ENCODE measurements at places on chromosomes 2 and 18.

- DNase-seq: no peak
These were observed 5.1 kb downstream of the FER1L5 start for GRCh38 chr2:96647681-96648080.

GRCh38 chr18:55085557-55086285 lies 126.5 kb upstream of the CCDC68 start:
- DNase-seq: no peak

- no peak for DNase-seq
These were observed 66.1 kb upstream of the NXPH2 start for GRCh38 chr2:138846216-138846821.

- peak; percentile 48 for DNase-seq
These were observed 86.9 kb downstream of the LIMS1 start for GRCh38 chr2:108621087-108621559.

DNA sequence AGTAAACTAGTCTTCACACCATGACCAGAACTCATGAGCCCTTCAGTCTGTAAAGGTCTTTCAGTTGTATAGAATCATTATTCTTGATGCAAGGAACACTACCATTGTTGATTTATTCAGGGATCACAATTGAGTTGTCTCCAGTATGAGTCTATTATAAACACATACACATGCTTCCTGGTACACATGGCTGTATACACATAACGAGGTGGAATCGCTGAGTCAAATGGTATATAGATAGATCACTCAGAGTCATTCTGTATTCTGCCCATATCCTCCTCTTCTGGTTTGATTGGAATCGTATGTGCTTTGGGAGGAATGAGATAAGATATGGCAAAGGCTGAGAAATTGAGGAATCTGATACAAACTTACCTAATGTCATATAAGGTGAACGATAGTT lies 216.0 kb downstream of the UBE2E3 start:
- DNase-seq: no peak

- DNase-seq: no peak
These were observed 102.9 kb downstream of the CLIP4 start for GRCh38 chr2:29218071-29218470.

DNA sequence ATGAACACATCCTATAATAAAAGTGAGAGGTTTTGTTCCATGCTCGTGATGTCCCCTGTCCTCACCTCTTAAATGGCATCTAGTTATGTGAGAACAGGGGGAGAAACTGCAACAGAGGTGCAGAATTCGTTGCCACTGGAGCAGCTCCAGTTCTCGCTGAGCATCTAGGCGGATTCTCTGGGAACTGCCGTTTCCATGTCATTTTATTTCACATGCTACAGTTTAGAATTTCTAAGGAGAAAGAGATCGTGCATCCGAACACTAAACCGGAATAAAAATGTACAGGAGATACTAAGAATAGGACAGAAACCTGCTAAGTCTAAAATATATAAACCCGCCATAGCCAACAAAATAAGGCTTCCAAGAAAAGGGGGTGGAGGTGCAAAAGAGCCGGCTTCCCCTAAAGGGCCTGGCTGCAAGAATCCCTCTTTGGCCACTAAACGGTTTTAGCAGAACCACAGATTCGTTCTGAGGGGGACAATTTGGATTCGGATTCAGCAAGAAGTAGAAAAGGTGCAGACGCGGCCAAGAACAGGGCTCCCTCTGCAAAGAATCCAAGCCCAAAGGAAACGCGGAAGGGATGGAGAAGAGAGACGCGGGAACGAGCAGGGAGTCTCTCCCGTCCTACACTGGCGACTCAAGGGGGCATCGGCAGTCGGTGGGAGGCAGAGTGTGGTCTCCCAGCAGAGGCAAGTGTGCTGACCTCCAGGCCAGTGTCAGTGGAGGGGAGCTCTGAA lies 1.3 kb downstream of the TMEM163 start:
- DNase-seq: no peak

DNA sequence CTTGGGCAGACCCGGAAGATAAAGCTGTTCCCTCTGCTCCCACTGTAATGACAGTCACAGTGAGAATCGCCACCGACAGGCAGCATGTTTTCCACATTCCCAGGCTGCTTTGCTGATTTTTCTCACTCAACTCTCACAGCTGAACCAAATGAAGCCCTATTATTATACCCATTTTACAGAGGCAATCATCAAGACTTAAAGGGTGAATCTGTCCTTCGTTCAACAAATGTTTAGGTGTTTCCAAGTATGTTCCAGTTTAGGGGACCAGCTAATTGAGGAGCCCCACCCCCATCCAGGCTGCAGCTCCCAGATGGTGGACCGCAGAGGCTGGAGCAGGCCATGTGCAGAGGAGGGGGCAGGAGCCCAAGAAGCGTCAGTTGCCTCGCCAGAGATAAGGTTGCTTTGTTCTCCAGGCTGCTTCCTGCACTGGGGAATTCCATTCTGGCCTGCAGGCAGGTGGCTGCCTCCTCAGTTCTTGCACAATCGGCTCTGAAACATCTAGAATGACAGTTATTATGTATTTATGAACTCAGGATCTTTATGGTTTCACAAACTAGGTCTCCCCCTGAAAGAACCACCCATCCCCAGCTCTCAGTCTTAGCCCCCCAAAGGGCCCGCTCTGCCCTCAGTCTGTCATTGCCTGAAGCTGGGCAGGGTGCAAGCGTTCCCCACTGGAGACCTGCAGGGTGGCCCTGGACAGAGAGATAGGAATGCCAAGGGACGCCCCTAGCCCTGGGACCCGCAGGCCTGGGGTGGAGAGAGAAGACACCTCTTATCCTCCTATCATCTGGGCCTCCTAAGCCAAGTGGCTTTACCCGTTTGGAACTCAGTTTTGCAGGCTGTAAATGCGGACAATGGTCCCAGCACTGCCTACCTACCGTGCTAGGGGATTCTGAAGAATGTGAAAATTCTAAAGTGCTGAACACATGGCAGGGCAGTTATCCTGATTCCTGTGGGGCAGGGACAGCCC lies 49.1 kb upstream of the MYCN start:
- DNase-seq: no peak

- no peak for DNase-seq
These were observed 89.1 kb downstream of the TGIF1 start for GRCh38 chr18:3538954-3539617.

- DNase-seq: no peak
These were observed 1043.9 kb downstream of the TMEM182 start for GRCh38 chr2:103805746-103806145.

GRCh38 chr2:32377928-32378327 lies 21.1 kb downstream of the BIRC6 start:
- no peak for DNase-seq

DNA sequence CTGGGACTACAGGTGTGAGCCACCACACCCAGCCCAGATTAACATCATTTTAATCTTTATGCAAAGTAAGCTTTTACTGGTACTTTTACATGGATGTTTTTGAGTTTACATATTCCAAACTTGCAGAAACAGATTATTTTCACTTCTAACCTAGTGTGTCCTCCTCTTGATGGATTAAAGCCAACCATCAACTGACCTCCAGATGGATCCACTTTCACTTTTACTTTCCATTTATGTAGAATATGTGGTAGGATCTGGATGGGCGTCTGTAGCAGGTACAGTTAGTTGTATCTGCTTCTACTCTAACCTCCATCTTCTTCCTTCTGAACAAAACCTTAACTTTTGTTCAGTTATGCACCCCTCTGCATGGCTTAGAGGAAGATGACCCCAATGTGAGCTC lies 264.1 kb downstream of the CDH20 start:
- no peak for DNase-seq

- DNase-seq: no peak
These were observed 147.9 kb upstream of the LTBP1 start for GRCh38 chr2:32798829-32799228.

DNA sequence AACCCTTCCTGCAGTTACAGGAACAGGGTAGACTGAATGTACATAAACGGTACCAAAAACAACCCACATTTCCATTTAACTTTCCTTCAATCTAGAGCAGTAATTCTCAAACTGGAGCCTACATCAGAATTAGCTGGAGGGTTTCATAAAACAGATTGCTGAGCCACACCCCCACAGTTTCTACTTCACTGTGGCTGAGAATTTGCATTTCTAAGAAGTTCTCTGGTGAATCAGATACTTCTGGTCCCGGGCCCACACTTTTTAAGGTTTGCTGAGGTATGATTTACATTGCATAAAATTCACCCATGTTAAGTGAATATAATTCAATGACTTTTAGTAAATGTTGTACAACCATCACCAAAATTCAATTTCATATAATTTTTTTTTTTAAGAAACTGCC lies 113.7 kb downstream of the SRBD1 start:
- no peak for DNase-seq

DNA sequence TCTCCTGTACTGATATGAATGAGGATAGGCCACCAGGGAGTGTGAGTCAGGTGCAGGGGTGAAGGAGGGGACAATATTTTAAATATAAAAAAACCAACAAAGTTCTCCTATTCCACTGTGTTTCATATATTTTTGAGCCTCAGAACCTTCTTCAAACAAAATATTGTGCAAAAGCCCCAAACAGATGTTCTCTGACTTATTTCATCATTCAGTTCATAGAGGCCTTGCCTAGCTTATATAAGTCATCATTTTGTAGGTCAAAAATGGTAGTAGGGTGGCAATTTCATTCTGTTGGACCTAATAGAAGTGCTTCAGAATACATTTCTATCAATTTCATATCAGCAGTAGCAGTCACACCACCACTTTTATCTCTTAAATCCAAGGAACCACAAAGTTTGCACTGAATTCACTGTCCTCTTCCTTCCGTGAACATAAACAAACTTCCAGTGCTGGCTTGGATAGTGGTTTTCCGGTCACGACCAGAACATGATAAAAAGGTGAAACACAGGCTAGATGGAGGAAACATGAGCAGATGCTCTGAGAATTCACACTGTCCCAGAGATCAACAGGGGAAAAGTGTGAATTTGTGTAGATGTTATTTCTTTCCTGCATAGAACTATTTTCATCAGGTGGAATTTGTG lies 99.1 kb downstream of the EN1 start:
- no peak for DNase-seq

GRCh38 chr2:101500860-101501259 lies 25.9 kb upstream of the RFX8 start:
- DNase-seq: no peak

GRCh38 chr2:84674586-84674985 lies 158.3 kb downstream of the DNAH6 start:
- DNase-seq: no peak

DNA sequence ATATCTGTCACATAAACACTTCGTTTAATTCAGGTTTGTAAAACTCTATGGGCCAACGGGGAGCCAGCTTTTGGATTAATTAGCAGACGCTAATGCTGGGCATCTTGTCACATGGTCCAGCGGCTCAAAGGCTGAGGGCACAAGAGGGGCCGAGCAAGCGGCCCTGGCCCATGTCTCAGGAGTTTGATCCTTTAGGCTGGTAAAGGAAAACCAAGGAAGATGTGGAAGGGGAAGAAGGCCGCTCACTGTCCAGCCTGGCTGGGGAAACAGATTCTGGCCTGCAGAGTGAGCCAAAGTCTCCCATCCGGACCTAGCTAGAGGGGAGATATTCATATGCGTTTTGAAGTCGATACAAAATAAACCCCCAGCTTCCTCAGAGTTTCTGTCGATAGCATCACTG lies 248.6 kb upstream of the SIX2 start:
- DNase-seq: no peak

GRCh38 chr2:202909394-202910192 lies 1.9 kb downstream of the WDR12 start:
- no peak for DNase-seq

- DNase-seq: no peak
These were observed 84.2 kb downstream of the IRS1 start for GRCh38 chr2:226715347-226715990.

- DNase-seq: no peak
These were observed 718 bp upstream of the TNP1 start for GRCh38 chr2:216860426-216861137.

GRCh38 chr18:39039813-39040212 lies 1474.2 kb upstream of the CELF4 start:
- DNase-seq: no peak

- no peak for DNase-seq
These were observed 54.7 kb downstream of the EML4 start for GRCh38 chr2:42223855-42224268.

DNA sequence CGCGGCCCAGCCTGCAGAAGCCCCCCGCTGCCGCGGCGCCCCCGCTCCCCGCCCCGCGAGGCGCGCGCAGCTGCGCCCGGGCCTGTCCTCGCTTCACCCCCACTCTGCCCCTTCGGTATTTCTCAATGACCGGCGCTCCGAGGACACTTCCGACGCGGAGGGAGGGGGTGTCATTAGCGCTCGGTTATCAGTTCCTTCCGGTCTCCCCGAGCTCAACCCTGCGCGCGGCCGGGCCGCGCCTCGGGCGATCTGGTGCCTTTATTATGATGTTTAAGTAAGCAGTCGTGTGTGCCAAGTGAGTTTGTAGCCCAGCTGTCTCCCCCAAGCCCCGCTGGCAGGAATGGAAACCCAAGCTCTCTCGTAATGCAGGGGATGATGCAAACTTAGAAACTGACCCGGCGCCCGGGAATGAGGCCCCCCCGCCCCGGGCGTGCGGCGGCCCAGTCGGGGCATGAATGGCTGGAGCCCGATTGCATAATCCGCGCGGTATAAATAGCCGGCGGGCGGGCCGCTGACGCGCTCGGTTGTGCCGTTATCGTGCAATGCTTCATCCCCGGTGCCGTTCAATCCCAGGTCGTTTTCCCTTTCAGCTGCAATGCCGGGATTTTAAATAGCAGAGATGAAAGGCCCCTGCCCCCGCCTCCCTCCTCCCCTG lies 3.9 kb upstream of the SPRED2 start:
- DNase-seq: no peak

GRCh38 chr2:6928452-6928851 lies 11.2 kb downstream of the RNF144A start:
- no peak for DNase-seq

Measured in activated CD8-positive, alpha-beta memory T cell treated with anti-CD3 and anti-CD28 coated beads for 4 hours (primary cell).